NCI-H1092 (cell line): ENCODE measurements at places on chromosomes 16 and 17.

DNA sequence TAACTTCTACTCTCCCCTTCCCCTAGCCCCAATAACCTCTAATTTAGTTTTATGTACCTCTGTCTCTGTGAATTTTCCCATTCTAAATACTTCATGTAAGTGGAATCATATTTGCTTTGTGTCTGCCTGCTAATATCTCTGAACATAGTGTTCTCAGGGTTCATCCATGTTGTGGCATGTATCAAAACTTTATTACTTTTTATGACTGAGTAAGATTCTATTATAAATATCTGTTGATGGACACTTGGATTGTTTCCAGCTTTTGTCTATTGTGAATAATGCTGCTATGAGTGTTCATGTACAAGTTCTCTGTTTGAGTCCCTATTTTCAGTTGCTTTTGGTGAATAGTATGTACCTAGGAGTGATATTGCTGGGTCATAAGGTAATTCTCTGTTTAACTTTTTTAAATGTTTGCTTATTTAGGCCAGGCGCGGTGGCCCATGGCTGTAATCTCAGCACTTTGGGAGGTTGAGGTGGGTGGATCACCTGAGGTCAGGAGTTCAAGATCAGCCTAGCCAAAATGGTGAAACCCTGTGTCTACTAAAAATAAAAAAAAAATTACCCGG lies 92.8 kb downstream of the CHD9 start:
- DNase-seq = no peak

DNA sequence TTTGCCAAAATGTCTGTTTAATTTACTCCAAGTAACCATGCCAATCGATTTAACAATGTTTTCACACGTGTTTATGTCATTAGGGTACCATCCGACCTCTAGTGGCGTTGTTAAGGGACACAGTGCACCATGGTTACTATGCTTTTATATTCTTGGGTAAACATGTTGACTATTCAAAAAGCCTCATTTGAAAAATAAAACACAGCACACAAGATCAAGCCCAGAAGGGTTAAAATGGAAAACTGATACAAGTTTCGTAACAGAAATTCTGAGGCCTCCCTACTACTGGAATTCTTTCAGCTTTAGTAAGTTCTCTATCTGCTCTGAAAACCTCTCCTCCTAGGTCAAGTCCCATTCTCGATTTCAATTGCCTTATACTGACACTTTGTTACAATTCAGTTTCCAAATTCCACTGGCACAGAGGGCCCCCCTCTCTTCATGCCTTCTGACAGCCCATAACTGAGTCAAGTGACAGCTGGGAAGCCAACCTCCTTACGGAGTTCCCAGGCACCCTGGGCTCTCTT lies 2.1 kb downstream of the CFAP20 start:
- no peak for DNase-seq

DNA sequence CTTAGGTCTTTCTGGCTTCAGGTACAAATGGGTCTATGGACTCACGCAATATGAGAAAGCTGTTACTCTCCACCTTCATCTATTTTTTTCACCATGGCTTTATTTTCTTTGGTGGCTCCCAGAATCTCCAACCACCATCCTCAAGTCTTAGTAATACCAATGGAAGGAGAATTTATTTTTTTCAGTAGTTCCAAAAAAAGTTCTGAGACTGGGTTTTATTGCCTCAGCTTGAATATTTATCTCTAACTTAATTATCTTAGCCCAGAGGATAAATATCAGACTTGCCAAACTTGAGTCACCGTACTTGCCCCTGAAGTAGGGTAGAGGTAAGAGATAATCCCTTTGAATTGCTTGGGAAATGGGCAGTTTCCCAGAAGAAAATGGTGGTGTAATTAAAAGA lies 23.2 kb upstream of the CACNG3 start:
- no peak for DNase-seq

- no peak for DNase-seq
These were observed 97.3 kb downstream of the SDK2 start for GRCh38 chr17:73546770-73547536.

DNA sequence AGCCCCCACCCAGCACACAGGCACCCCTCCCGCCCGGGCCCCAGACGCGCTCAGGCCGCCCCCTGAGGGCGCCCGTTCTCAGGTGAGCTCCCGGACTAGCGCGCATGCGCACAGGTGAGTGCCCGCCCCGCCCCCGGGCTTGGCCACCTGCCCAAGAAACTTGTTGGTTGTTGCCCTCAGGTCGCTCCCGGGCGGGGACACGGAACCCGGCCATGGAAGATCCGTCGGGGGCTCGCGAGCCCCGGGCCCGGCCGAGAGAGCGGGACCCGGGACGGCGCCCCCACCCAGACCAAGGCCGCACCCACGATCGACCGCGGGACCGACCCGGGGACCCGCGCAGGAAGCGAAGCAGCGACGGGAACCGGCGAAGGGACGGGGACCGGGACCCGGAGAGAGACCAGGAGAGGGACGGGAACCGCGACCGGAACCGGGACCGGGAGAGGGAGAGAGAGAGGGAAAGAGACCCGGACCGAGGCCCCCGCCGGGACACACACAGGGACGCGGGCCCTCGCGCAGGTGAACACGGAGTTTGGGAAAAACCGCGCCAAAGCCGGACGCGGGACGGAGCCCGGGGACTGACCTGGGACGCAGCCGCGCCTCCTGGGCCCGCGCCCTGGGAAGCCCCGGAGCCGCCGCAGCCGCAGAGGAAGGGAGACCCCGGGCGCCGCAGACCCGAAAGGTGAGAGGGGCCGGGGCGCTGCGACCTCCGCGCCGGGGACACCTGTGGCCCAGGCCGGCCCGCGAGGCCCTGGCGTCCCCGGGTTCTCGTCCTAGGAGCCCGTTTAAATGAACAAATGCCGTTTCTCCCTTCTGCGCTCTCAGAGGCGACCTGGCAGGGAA lies at the start of gene MARVELD3:
TSS of gene MARVELD3 (plus strand) at position 167 of the 840 bp plus-strand sequence. CDS start at position 213, 46 bp downstream.
- no peak for DNase-seq

DNA sequence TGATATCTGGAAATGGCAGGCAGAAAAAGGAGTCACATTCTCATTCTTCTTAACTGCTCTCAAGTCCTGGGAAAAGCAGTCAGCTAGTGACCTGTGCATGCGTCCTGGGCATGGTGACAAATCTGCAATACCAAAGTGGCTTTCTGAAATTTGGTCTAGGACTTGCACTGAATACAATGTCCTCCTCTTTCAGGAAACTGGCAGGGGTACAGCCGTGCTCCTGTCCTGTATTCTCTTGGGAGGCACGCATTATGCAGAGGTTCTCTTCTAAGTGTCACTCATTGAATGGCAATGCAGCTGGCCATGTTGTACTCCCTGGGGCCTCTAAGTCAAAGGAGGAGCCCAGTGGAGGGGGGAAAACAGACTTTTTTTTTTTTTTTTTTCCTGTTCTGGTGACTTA lies 10.6 kb downstream of the PHF12 start:
- no peak for DNase-seq

DNA sequence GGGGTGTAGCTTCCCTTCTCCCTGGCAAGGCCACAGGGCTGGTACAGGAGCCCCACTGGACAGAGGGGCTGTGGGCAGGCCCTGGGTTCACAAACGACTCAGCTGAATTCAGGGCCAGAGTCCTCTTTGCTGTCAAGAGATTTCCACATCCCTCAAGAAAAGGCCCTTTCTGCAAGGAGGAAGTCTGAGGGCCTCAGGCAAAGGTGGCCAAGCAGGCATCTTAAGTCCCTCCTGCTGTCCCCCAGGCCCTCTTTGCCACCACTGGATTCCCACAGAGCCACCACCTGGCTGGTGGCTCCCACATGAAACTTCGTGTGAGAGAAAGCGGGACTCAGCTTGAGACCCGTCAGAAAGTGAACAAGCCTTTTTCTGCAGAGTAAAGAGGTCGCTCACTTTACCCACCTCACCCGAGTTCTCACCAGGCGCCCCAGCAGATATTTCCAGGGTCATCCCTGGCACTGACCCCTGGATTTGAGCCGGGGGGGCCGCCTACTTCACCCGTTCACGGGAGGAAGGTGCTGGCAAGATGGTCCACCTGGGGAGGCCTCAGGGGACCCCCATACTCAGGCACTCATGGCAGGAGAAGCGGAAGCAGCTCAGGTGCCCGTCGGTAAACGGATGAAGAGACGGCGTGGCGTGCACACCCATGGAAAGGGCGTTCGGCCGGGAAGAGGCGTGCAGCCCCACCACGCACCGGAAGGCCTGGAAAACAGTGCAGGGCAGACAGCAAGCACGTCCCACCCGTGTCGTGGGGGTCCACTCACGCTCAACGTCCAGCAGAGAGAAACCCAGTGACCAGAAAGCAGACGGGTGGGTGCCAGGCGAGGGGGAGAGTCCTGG lies 3.6 kb downstream of the RNF166 start:
- no peak for DNase-seq

DNA sequence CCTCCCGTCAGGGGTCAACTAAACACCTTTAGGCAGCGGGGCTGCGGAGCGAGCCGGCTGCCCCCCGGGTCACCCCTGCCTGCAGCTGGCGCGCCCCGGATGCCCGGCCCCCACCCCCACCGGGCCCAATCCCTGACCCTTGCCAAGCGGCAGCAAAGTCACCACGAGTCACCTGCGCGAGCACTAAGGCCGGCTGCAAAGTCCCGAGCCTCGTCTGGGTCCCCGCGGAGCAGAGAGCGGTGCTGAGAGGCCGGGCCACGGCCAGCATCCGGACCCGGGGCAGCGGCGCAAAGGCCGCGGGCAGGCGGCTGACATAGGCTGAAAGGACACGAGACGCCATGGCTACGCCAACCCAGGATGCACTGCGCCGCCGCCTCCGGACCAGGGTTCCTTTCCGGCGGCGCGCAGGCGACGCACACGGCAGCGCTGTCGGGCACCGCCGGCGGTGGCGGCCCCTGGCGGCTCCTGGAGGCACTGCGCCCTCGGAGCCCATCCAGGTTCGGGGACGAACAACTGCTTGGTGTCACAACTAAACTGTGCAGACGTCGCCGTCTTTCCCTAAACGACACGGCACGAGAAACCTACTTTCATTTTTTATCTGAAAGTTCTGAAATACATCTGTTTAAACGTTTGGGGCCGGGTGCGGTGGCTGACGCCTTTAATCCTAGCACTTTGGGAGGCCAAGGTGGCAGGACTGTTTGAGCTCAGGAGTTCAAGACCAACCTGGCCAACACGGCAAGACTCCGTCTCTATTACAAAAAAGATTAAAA lies at the start of gene NDUFAB1:
TSS of gene NDUFAB1 (minus strand) at position 366 of the 770 bp plus-strand sequence. CDS start at position 340, 26 bp downstream.
- peak; percentile 83 for DNase-seq
